ENCODE measurements at places on chromosomes 12 and 14.

DNA sequence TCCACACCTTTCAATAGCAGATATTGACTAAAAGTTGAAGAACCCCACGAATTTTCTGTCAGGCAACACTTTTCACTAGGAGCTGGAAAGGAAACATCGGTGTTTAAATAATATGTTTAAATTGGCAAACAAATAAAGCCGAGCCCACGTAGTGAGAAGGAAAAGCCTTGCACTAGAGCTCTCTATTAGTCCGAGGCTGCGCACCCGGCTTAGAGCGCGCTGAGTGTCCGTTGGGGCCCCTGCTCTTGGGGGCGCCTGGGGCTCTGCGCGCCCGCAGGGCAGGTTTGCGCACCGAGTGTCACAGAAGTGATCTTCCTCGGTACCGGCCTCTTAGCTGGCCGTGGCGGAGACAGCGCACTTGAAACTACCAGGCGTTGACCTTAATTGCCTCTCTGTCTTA is 6.4 kb downstream of the TTC6 start:
- DNase-seq = no peak

DNA sequence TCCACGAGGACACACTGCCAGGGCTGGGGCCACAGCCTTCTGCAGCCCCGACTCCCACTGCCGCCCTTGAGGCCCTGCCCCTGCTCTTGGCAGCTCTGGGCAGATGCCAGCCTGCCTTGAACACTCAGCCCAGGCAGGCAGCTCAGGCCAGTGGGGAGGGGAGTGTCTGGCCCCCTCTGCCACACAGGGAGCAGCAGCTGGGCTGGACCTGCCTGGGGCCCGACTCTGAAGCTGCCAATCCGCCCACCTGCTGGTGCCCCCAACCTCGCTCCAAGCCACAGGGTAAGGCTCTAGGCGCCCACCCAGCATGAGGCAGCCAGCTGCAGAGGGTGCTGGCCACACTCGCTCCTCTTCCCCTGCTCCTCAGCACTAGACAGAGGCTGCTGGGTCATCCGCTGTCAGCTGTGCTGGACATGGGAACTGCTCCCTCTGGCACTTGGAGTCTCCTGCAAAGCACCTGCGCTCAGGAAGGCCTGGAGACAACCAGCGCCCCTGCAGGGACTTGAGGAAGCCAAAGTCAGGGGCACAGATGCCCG is 24.6 kb upstream of the NUDT14 start:
- DNase-seq = no peak

- no peak for DNase-seq
Observed at GRCh38 chr14:57486767-57487379, 6.8 kb downstream of the CCDC198 start.

GRCh38 chr12:55765736-55766290 is 22.9 kb downstream of the GDF11 start:
- DNase-seq = no peak

GRCh38 chr12:120640861-120641833 is 721 bp downstream of the CABP1 start:
- DNase-seq = peak; percentile 90
